ENCODE measurements at places on chromosomes 11 and 22. TPM values are rescaled to one million over a fixed set of nuclear protein-coding genes. Genes with fewer than 3 reads are reported as not detected.

PNPLA5 gene
- not detected for total RNA-seq

MSANTD4 gene
- total RNA-seq: 48.1 TPM

PLCB3 gene
- 29.7 TPM for total RNA-seq

SLC17A6 gene
- not detected for total RNA-seq

SCUBE2 gene
- 0.87 TPM for total RNA-seq

MYO7A gene
- 0.35 TPM for total RNA-seq

SLC22A12 gene
- total RNA-seq: not detected

KMT5B gene
- 19.6 TPM for total RNA-seq

TTLL1 gene
- 18.2 TPM for total RNA-seq

CEND1 gene
- total RNA-seq: 0.60 TPM

PGA5 gene
- total RNA-seq: not detected

MUC2 gene
- total RNA-seq: not detected

INPP5J gene
- 0.87 TPM for total RNA-seq

GDPD4 gene
- not detected for total RNA-seq

KCNA4 gene
- not detected for total RNA-seq

ANGPTL5 gene
- not detected for total RNA-seq

PANX2 gene
- total RNA-seq: not detected

EHF gene
- total RNA-seq: 43.7 TPM

OR5P2 gene
- total RNA-seq: 0.10 TPM

HTR3B gene
- total RNA-seq: not detected

HMBS gene
- total RNA-seq: 12.0 TPM

PIH1D2 gene
- total RNA-seq: 3.0 TPM

GALNT18 gene
- 15.6 TPM for total RNA-seq

DEUP1 gene
- total RNA-seq: not detected

POU2AF2 gene
- not detected for total RNA-seq

CRYBA4 gene
- not detected for total RNA-seq

RIMBP3C gene
- 0.17 TPM for total RNA-seq

OR51E2 gene
- not detected for total RNA-seq

SCGB1C1 gene
- total RNA-seq: 0.55 TPM

RGL4 gene
- total RNA-seq: not detected

CFAP300 gene
- 11.9 TPM for total RNA-seq

GNAZ gene
- 1.4 TPM for total RNA-seq

CSRP3 gene
- total RNA-seq: not detected

MS4A1 gene
- not detected for total RNA-seq

OSBP2 gene
- 1.5 TPM for total RNA-seq

APOA1 gene
- total RNA-seq: not detected

TPH1 gene
- total RNA-seq: 0.15 TPM

LINC01488 gene
- not detected for total RNA-seq

SCT gene
- not detected for total RNA-seq

GGT1 gene
- total RNA-seq: 118 TPM

MYBPC3 gene
- total RNA-seq: not detected

PTPMT1 gene
- total RNA-seq: 94.0 TPM

C22orf15 gene
- not detected for total RNA-seq

HEPN1 gene
- total RNA-seq: not detected

SMTNL1 gene
- total RNA-seq: not detected

CSF2RB gene
- under 0.01 TPM for total RNA-seq

CPT1B gene
- 14.6 TPM for total RNA-seq

PRG2 gene
- total RNA-seq: not detected

OR8D1 gene
- total RNA-seq: not detected

XKR3 gene
- total RNA-seq: 0.15 TPM

DRAP1 gene
- 54.2 TPM for total RNA-seq

E2F8 gene
- 0.65 TPM for total RNA-seq

MUC5AC gene
- not detected for total RNA-seq

BAIAP2L2 gene
- 1.9 TPM for total RNA-seq

MS4A6A gene
- not detected for total RNA-seq
